ENCODE measurements at places on chromosomes 5 and 9.
A peak's percentile ranks its signal among the peaks of the same experiment; 100 is the strongest.

GRCh38 chr5:143166090-143166489, 237.4 kb downstream of the NR3C1 start:
- no peak for DNase-seq

DNA sequence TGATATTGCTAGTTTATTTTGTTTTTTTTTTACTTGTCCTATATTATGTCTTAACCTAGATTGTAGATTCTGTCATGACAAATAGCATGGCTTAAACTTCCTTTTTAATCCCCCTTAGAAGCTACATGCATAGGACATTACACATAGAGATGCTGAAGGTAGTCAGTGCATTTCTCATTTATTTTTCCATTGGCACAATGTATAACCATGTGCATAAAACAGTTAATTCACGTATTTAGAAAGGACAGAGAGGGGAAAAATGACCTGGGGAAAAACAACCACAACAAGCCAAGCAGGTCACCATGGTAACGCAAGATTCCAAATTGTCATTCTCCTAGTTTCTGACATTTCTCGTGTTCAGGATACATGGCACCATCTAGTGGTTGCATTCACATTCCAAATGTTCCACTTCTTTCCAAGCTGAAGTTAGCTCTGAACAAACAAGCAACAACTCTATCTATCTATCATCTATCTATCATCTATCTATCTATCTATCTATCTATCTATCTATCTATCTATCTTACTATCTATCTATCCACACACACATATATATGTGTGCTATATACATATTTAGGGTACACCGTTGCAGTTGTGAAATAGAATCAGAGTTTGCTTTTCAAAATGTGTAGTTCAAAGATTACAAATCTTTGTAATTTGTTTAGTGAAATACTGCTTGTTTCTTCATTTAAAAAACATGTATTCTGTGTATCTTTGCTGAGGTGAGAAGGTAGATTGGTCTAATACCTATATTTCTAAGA, 487.2 kb upstream of the ST8SIA4 start:
- DNase-seq = peak; percentile 73

GRCh38 chr9:77817590-77818311, 169.6 kb upstream of the GNA14 start:
- DNase-seq = no peak

DNA sequence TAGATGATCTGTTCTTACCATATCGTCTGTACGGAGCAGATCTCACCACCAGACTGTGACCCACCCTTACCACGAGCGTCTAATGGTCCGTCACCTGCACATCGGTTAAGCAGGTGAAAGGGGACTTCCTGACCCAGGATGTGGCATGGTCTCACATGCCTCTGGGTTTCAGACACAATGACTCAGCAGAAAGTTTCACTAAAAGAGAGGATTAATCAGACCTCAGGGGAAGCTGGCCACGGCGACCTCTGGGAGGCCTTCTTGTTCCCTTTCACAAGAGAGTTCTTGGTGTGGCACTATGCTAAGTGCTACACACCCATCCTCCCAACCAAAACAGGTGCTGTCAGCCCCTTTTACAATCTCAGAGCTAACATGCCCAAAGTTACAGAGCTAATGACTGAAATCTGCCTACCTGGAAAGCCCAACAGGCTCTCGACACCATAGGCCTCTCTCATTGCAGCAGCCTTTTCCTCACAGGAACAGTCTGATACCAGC, 41.6 kb downstream of the ADAMTS12 start:
- DNase-seq = peak; percentile 12
